Activated CD8-positive, alpha-beta T cell treated with anti-CD3 and anti-CD28 coated beads, Interleukin-2, amount 10 ng/mL, durations not matched to agents 7 days and 5 days (primary cell): ENCODE measurements at places on chromosomes 4 and X. TPM values are rescaled to one million over a fixed set of nuclear protein-coding genes. Genes with fewer than 3 reads are reported as not detected.

The F8A3 gene
- total RNA-seq, result 9.3 TPM

The UXT gene
- total RNA-seq, result 148 TPM

The PASD1 gene
- not detected for total RNA-seq

The GPRIN3 gene
- total RNA-seq, result 40.8 TPM

GRCh38 chr4:43223820-43224219 lies 331.3 kb downstream of the GRXCR1 start:
- no peak overlapping the region for H3K27ac ChIP-seq
- H3K4me1 ChIP-seq, result no peaks in the 10 kb centered on the region
- H3K36me3 ChIP-seq, result no peaks in the 10 kb centered on the region

The BBS12 gene
- 1.3 TPM for total RNA-seq

DNA sequence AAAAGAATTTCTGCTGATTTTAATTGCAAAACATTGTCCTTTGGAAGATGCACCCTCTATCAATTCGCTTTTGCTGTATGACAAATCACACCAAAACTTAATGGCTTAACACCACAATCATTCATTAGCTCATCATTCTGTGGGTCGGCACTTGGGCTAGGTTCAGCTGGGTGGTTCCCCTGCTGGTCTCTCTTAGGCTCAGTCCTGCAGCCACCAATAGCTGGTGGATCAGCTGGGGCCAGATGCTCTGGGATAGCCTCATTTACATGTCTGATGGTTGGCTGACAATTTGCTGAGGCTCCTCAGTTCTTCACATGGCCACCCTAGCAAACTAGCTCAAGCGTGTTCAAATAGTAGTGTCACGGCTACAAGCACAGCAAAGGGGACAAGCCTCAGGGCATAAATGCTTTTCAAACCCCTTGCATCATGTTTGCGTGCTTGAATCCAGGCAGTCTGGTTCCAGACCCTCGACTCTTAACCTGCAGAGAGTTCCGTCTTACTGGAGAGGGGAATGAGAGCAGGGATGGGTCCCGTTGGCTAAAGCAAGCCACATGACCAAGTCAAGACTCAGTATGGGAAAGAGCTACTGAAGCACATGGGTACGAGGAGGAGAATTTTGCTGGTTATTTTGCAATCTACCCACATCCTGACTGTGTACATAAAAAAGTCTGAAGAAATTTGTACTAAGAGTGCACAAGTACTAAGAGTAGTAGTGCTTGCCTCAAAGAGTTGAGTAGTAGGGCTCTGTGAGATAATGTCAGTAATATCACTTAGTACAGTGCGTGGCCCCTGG lies 7.5 kb upstream of the ACSL1 start:
- no peak for DNase-seq
- H3K36me3 ChIP-seq, result no peaks in the 10 kb centered on the region
- H3K4me1 ChIP-seq, result peaks cover 10% of the 10 kb centered on the region
- no peak overlapping the region for H3K27ac ChIP-seq
- peaks cover 17% of the 10 kb centered on the region for H3K27me3 ChIP-seq

DNA sequence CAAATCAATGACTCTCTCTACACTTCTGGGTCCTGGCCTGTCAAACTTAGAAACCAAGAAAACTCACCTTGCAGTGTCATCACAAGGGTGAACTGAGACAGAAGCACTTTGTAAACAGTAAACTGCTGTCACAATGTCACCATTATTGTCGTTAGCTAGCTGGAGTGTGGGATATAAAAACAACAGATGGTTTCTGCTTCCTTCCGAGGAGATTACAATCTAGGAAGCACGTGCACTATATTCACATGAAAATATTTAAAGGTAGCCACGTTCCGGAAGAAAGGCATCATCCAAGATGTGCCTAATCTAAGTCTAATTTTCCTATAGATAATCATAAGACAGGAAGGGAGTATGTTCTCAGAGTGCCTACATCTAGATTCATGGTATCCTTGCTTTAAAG lies 64.7 kb upstream of the ACSL1 start:
- H3K4me3 ChIP-seq, result no peak overlapping the region
- H3K27me3 ChIP-seq, result peaks cover 34% of the 10 kb centered on the region
- no peak for DNase-seq
- no peak overlapping the region for H3K27ac ChIP-seq
- H3K36me3 ChIP-seq, result no peaks in the 10 kb centered on the region

The ASMT gene
- total RNA-seq, result 0.29 TPM

The SEL1L3 gene
- 62.3 TPM for total RNA-seq

- H3K27ac ChIP-seq, result no peak overlapping the region
- H3K4me1 ChIP-seq, result no peaks in the 10 kb centered on the region
- no peaks in the 10 kb centered on the region for H3K27me3 ChIP-seq
- no peak for DNase-seq
- H3K36me3 ChIP-seq, result peaks cover 4% of the 10 kb centered on the region
- no peak overlapping the region for H3K4me3 ChIP-seq
Measured at GRCh38 chr4:47862297-47862696, 24.4 kb upstream of the CORIN start.

The LRP2BP gene
- 1.3 TPM for total RNA-seq

- H3K4me3 ChIP-seq, result no peak overlapping the region
- no peak for DNase-seq
Measured at GRCh38 chrX:80316526-80316925, 103.7 kb upstream of the TENT5D start.

DNA sequence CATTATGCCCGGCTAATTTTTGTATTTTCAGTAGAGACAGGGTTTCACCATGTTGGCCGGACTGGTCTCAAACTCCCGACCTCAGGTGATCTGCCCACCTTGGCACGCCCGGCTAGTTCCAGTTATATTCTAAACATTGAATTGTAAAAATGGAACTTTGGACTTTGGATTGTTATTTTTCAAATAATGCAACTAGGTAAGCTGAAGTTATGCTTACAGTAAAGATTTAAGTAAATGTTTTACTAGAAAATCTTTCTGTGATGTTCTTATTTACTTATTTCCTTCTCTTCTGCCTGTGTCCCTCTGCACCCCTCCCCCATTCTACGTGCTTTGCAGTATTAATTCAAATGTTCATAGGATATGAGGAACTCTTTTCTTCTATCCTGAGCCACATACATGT lies 26.1 kb downstream of the GK start:
- H3K4me1 ChIP-seq, result peaks cover 1% of the 10 kb centered on the region
- H3K4me3 ChIP-seq, result no peak overlapping the region
- H3K27me3 ChIP-seq, result no peaks in the 10 kb centered on the region
- H3K36me3 ChIP-seq, result peaks cover 18% of the 10 kb centered on the region
- no peak for DNase-seq

The OPRPN gene
- total RNA-seq, result not detected

The YIPF6 gene
- 14.3 TPM for total RNA-seq

- peak overlapping the region; percentile 51 for H3K4me3 ChIP-seq
- DNase-seq, result peak; percentile 79
- H3K27me3 ChIP-seq, result no peaks in the 10 kb centered on the region
- H3K27ac ChIP-seq, result peak overlapping the region; percentile 88
- peaks cover 21% of the 10 kb centered on the region for H3K36me3 ChIP-seq
Measured at GRCh38 chr4:15765910-15766697, 12.0 kb upstream of the CD38 start.
